ENCODE measurements at places on chromosomes 4 and X.

DNA sequence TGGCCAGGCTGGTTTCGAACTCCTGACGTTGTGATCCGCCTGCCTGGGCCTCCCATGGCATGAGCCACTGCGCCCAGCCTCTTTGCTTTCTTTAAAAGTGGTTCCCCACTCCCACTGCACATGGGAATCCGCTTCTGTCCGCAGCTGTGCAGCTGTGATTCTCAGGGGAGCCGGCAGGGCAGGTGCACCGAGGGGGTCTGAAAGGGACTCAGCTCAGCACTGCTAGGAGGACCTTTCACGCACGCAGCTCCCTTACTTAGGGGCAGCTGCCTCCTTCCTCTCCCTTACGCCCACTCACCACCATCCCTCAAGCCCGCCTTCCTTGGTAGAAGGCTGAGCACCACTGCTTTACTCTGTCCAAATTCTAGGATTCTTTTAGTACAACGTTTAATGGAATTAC is 40.4 kb upstream of the CYP4V2 start:
- no peak for DNase-seq

DNA sequence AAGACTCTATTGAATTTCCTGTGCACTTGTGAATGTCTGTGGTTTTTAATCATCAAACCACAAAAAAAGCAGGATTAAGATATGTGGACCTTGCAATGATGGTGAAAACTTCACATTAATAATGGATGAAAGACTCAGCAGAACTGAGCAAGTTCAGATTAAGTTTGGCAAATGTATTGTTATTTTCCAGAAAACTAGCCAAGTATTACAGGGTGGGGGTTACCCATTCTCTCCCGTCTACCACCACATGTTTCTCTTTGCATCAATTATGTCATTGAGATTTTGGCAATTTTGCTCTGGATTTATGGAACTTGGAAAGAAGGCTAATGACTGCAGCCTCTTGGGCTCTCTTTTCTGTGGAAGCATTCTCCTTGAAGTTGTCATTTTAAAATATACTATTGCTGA is 577.1 kb downstream of the ANKRD50 start:
- no peak for DNase-seq

DNA sequence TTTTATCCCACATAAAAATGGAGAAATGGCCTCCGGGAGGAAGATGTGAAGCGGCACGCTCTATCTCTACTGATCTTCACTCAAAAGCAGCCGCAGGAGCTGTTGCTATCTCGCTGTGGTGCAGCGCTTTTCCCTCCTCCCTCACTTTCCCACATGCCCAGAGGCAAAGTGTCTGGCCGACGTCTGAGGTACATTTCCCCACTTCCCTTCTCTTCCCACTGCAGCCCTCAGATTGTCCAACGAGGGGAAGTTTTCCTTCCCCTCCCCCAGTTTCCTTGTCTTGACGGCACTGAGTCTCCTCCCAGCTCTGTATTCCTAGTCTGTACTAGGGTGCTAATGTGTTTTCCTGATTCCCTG is 660 bp upstream of the COL25A1 start:
- DNase-seq: peak; percentile 34

GRCh38 chr4:81724925-81725329 is 253.2 kb upstream of the RASGEF1B start:
- DNase-seq: no peak

GRCh38 chr4:182680234-182680653 is 236.9 kb downstream of the DCTD start:
- no peak for DNase-seq

DNA sequence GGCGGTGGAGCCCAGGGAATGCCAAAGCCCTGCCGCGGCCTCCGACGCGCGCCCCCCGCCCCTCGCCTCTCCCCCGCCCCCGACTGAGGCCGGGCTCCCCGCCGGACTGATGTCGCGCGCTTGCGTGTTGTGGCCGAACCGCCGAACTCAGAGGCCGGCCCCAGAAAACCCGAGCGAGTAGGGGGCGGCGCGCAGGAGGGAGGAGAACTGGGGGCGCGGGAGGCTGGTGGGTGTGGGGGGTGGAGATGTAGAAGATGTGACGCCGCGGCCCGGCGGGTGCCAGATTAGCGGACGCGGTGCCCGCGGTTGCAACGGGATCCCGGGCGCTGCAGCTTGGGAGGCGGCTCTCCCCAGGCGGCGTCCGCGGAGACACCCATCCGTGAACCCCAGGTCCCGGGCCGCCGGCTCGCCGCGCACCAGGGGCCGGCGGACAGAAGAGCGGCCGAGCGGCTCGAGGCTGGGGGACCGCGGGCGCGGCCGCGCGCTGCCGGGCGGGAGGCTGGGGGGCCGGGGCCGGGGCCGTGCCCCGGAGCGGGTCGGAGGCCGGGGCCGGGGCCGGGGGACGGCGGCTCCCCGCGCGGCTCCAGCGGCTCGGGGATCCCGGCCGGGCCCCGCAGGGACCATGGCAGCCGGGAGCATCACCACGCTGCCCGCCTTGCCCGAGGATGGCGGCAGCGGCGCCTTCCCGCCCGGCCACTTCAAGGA is at the start of gene FGF2:
Gene FGF2, plus strand, starts transcription at position 279 of the 705 bp plus-strand sequence. Its CDS starts 344 bp downstream, at position 623.
- peak; percentile 66 for DNase-seq

- DNase-seq: no peak
Observed at GRCh38 chrX:39242187-39242586, 440.9 kb downstream of the MID1IP1 start.

- DNase-seq: no peak
Observed at GRCh38 chr4:3660086-3660927, 105.9 kb upstream of the ADRA2C start.

DNA sequence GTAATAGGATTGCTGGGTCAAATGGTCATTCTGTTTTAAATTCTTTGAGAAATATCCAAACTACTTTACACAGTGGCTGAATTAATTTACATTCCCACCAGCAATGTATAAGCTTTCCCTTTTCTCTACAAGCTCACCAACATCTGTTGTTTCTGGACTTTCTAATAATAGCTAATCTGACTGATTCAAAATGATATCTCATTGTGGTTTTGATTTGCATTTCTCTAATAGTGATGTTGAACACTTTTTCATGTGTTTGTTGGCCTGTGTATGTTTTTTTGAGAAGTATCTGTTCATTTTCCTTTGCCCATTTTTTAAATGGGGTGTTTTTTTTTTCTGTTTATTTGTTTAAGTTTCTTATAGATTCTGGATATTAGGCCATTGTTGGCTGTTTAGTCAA is 659.0 kb upstream of the GNPDA2 start:
- DNase-seq: no peak

- no peak for DNase-seq
Observed at GRCh38 chr4:36041340-36041739, 203.0 kb downstream of the ARAP2 start.

GRCh38 chr4:2832309-2832980 is 11.2 kb upstream of the ADD1 start:
- no peak for DNase-seq

- DNase-seq: no peak
Observed at GRCh38 chr4:52197306-52197705, 146.2 kb downstream of the SPATA18 start.

GRCh38 chr4:142544039-142544438 is 302.1 kb downstream of the INPP4B start:
- no peak for DNase-seq

DNA sequence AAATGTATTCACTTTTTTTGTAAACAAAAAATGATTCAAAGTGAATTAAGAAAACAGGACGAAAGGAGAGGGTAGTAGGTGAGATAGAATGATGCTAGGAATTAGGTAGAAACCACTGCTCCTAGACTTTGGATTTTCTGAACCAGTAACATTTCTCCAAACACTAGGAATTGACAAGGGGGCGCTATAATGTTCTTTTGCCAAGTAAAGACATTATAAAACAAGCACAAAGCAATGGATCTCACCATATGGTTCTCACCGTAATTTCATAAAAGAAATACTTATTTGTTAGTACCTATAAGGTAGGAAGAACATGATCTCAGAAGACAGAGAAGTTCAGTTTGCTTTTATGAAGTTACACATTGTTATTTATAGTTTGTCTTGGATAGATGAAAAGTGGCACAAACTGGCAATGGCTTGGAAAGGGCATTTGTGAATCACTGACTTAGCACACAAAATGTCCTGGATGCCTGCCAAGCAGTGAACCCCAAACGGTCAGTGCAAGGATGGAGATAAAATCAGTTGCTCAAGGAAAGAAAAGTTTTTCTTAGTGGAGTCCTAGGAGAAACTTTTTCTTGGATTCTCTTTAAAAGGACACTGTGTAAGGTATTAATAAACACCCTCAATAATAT is 8.1 kb upstream of the TBC1D1 start:
- DNase-seq: no peak

GRCh38 chrX:49059201-49059600 is 402 bp downstream of the CCDC120 start:
- DNase-seq: no peak

DNA sequence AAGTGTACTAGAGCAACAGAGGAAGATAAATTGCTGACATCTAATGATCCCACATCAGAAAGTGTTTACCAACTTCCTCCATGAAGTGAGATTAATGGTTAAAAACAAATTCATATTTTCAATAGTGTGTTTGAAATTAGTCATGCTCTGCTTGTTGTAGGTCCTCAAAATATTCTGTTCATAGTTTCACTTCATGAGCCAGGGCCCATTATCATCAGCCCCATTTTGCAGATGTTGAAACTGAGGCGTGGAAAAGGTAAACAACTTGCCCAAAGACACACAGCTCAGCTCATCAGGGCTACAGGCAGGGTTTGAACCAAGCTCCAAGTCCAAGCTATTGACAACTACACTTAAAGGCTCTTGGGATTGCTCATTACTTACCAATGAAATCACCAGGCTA is 103.5 kb upstream of the PPARGC1A start:
- no peak for DNase-seq

- peak; percentile 91 for DNase-seq
Observed at GRCh38 chrX:72029483-72030411, 102.0 kb downstream of the RTL5 start.

- DNase-seq: no peak
Observed at GRCh38 chr4:86508436-86508835, 85.7 kb upstream of the PTPN13 start.

GRCh38 chr4:151359576-151359975 is 34.2 kb upstream of the SH3D19 start:
- no peak for DNase-seq

- no peak for DNase-seq
Observed at GRCh38 chrX:77447653-77448569, 722 bp downstream of the FGF16 start.

DNA sequence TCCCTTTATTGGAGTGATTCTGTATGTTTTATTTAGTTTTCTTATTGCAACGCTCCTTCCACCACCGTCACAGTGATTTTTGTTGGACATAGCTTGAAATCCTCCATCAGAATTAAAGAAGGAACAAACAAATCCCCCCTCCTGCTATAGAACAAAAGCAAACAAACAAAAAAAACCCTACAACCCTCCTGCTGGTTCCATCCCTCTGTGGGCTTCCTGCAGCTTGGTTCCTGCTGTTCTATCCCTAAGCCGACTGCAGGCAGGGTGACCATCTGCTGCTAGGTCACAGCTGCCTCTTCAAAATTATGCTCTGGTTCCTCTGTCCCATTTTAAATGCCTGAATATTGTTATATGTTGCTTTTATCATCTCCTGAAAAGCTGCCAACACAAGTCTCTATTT is 116.8 kb upstream of the AGA start:
- no peak for DNase-seq

DNA sequence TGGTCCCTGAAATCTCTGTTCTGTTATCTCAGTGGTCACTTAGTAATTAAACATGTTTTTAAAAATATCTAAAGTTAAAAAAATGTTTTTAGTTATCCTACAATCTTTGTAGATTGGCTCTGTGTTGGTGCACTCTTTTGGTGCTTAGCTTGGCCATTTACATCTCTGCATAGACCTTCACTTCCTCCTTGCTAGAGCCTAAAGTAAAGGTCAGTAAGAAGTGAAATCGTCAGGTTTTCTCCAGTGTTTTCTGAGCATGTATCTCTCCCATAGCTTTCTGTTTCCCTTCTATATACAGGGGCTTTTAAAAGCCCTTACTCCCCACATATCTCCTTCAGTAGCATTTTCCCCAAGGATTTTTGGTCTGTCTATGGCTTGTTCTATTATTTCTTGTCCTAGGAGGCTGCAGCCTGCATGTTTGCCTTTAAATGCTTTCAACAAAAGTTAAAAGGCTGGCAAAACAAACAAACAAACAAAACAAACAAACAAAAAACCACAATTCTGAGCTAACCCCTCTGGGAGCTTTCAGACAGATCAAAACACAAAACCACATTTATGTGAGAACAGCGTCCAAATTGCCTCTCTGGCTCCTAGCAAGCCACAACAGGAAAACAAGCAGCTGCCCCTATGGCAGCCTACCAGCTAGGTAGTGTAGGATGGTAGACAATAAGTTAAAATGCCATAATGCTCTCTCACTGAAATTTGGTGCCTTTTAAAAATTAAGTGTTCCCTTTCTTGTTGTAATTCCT is 27.3 kb upstream of the GPRASP2 start:
- no peak for DNase-seq

All from HTR-8/SVneo (cell line).